Naive thymus-derived CD8-positive, alpha-beta T cell (primary cell): ENCODE measurements at places on chromosomes 7 and 10.
A peak's percentile ranks its signal among the peaks of the same experiment; 100 is the strongest.

- no peak for DNase-seq
Measured at GRCh38 chr10:101588879-101589278, 758 bp downstream of the DPCD start.

DNA sequence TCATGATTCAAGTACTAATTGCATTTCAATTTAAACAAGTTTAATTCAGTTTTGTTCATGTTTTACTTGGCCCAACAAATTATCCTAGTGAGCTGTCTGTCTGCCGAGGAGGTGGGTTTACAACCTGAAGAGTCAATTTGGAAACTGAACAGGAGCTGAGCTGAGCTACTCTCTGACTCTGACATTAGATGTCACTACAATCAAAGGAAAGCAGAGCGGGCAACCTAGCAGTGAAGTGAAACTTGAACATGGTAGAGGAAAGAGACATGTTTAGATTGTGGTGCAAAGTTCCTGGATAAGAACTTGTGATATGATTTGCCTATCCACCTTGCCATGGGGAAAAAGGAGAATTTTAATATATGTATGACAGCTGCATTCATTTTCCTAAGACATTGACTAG is 9.6 kb upstream of the AGR3 start:
- DNase-seq = no peak

DNA sequence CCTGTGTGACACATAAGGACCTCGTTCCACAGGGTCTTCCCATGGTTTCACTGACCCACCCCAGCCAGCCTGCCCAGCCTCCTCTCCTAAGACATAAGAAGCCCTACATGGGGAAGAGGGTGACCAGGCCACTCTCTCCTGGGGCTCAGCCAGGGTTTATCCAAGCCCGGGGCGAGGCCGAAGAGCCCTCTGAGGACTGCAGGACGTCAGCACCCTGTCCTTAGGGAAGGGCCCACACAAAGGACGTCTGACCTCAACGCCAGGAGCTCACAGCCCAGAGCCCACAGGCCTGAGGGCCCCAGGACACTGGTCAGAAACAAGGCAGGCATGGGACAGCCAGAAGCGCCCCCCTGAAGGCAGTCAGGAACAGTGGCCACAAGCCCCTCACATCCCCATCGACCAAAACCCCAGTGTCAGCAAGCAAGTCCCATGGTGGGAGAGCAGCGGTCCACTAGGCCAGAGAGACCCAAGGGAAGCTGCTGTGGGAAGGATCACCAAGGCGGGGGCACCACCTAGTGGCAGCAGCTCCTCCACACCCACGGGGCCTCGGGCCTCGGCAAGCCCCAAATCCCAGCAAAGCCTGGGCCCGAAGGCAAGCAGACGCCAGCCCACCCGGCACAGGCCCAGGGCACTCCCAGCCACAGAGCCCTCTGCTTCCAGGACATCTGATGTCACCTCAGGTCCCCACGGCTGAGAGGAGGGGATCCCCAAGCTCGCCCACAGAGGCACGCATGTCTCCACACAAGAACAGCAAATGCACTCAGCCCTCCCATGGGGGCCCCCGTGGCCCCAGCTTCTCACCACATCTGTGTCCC is 23.4 kb downstream of the MAD1L1 start:
- DNase-seq = peak; percentile 40

GRCh38 chr7:69232445-69233376 is 365.6 kb upstream of the AUTS2 start:
- DNase-seq = no peak

DNA sequence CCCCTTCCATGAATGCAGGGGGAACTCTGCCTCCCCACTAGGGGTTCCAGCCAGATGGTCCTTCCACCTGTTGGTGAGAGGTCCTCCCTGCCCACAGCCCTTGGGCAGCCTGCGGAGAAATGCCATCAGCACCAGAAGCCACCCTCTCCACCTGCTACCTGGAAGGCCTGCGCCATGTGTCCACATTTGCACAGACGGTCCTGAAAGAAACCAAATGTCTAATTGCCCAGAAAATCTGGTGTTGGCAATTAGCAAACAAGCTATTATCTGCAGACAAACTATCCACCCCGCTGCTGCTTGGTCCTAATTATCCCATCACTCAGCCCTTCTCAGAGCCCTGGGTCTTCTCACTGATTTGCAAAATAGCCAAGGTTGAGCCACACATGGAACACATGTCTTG is 32.3 kb downstream of the HSPA12A start:
- DNase-seq = no peak

GRCh38 chr10:44293842-44294241 is 91.1 kb downstream of the CXCL12 start:
- DNase-seq = no peak

DNA sequence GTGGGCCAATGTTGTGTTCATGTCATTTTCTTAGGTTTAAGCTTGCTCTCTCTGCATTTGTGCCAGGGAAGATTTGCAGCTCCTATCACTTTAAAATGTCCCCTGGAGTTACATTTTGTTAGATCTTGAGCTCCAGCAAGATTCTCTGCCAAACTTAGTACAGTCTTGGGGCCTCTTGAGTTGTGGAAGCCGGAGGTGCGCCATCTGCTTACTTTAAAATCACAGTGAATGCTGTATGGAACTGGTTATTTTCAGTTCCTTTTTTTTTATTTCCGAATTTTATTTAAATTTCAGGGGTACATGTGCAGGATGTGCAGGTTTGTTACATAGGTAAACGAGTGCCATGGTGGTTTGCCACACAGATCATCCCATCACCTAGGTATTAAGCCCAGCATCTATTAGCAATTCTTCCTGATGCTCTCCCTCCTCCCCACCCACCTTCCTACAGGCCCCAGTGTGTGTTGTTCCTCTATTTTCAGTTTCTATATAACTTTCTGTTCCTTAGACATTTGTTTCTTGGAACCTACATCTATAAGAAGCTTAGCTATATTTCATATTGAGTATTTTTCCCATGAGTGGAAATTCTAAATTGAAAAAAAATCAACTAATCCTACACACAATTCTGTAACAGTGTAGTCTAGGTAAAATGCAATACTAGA is 114.4 kb upstream of the CREB5 start:
- no peak for DNase-seq

- no peak for DNase-seq
Measured at GRCh38 chr7:132345030-132345429, 231.2 kb downstream of the PLXNA4 start.

DNA sequence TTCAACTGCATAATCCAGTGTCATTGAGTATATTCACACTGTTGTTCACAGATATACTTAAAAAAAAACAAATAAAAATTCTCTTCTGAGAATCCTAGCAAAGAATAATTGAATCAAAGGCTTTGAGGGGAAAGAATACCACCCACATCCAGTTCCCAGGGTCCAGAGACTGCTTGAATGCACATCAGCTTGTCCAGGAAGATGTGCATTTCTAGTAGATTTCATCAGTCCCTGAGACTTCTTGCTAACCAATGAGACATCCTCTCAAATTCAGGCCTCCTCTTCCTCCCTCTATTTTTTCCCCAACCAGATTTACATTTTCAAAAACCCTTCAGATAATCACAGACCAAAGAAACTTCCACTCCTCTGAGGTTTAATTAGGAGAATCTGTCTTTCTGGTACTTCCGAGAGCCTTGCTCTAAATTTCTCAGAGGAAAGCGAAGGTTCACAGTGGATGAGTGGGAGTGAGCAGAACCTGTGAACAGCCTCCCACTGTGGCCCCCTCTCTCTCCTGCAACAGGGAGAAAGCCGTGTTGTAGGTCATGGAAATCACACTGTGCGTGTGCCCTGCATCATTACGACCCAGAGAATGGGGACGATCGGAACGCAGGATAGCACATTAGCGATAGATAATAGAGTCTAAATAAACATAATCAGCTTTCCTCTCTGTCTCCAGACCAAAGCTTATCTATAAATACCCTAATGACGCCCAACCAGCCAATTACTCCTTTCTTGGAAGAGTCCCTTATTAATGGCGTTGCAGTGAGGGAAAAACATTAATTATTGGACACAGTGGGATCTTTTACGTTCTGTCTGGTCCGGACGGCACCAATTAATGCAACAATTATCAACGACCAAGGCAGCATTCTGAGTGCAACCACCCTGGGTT is 212.5 kb downstream of the EMX2 start:
- DNase-seq = no peak

- no peak for DNase-seq
Measured at GRCh38 chr7:100432053-100432452, 2.4 kb downstream of the MEPCE start.

DNA sequence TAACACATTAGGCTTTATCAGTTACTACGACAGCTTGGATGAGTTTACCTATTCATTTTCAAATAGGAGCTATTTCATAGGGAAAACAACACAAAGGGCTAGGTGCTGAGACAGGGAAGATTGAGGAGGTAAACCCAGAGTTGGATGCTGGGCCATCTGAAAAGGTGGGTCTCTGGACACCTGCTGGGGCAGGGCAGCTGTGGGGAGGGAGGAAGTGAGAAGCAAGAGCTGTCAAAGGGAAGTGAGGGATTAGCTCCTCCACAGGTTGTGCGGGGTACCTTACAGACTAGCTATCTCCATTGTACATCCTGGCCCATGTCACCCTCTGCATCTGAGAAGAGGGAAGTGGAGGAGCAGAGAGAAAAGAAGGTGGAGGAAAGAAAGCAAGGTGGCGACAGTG is 48.9 kb downstream of the BLNK start:
- DNase-seq = no peak

GRCh38 chr7:39228946-39229345 is 251.2 kb downstream of the POU6F2 start:
- no peak for DNase-seq

DNA sequence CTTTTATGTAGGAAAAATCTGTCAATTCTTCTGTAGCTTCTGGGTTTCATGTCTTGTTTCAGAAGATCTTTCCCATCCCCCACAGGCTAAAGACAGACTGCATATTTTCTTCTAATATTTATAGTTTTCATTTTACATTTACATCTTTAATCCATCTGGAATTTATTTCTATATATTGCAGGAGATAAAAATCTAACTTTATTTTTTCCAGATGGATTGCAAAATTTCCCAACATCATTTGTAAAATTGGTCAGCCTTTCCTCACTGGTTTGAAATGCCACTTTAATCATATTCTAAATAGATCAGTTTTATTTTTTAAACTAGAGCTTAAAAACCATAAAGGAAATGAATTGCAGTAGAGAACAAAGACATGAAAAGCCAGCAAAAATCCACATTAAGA is 46.9 kb downstream of the TMEM26 start:
- no peak for DNase-seq

DNA sequence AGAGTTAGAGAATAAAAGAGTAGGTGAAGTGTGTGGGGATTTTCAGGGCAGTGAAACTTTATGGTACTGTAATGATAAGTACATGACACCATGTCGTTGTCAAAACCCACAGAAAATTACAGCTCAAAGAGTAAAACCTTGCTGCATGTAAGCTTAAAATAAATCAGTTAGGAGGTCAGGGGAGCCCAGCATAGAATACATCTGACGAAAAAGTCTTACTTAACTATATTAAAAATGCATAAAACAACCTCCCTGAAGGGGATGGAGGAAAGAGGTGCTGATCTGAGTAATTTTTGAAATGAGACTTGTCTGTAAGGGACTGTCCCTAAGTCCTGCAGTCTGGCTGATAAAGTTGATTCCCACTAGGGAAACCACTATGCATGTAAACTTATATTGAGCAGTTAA is 49.8 kb upstream of the AKR1E2 start:
- DNase-seq = no peak

DNA sequence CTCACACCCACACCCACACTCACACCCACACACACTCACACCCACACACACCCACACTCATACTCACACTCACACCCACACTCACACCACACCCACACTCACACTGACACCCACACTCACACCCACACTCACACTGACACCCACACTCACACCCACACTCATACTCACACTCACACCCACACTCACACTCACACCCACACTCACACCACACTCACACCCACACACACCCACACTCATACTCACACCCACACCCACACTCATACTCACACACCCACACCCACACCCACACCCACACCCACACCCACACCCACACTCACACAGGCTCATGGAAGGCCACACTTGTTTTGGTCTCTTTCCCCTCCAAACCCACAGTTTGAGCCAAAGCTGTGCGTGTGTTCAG is 2.9 kb downstream of the FOXI2 start:
- DNase-seq = no peak

- DNase-seq = no peak
Measured at GRCh38 chr10:132130286-132131265, 56.2 kb upstream of the DPYSL4 start.

GRCh38 chr10:128054163-128054970 is 71.9 kb downstream of the MKI67 start:
- no peak for DNase-seq

- DNase-seq = no peak
Measured at GRCh38 chr7:13880789-13881188, 108.7 kb downstream of the ETV1 start.

DNA sequence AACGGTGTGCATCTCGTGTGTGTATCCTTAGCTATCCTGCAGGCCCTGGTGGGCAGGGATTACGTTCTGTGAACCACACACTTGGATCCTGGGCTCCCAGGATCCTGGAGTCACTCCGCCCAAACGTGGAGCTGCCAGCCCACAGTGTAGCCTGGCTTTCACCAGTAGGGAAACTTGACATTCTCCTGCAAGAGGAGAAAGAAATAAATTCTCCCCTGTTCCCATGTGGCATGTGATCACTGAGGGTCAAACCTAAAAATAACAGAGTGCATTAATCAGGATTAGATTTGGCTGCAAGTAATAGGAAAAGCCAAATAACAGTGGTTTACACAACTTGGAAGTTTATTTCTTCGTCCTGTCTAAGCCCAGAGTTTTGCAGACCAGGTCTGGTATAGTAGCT is 32.3 kb downstream of the PALD1 start:
- no peak for DNase-seq

DNA sequence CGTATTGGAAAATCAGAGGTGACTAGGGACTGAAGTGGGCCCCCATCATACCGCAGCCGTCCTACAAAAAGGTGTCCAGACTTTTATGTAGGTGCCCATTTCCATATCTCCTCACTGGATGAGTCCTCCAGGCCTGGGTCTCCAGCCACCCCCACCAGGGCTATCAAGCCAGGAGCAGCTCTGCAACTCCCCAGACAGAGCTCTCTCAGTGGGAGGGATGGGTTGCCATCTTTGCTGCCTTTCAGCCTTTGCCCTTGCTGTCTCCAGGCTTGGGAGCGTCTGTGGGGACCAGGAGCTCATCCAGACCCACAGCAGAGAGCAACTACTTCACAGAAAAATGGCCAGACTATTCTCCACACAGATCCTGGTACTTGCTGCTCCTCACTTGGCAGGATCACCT is 802.7 kb upstream of the IGFBP3 start:
- no peak for DNase-seq
